ENCODE measurements at places on chromosomes 7 and 10.

DNA sequence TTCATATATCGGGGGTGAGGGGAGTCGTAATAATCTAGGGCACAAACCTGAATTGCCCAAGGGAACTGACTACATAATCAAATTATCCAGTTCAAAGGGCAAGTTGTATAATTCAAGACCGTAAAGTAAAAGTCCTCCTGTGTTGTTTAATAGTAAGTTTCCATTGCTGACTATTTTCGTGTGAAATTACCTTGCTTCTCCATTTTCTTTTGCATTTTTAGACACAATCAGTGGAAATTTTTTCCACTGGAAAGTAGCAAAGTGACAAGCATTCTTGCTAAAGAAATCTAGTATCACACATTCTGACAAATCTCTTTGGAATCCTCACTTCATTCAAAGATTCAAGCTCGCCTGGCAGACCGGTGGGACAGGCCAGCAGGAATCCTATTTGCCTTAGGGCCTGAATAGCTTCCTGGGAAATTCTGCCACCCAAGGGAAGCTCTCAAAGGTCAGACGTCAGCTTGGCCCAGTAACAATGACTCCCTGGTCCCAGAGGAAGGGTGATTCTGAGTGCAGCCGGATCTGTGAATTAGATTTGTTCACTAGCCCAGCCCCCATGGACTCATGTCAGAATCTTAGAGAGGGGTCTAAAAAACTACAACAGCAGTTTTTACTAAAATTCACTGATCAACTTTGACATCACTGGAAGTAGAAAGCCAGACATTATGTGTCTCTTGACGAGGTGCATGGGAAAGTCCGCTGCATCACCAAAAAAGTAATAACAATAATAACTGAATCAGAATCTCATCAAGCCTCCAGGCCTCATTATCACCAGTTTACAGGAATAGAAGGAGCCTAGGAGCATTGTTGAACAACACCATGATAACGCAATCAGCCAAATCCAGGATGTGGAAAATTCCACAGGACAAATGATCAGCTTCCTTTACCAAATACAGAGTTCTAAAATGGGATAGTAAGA lies 161.0 kb downstream of the SKIDA1 start:
- no peak for DNase-seq

DNA sequence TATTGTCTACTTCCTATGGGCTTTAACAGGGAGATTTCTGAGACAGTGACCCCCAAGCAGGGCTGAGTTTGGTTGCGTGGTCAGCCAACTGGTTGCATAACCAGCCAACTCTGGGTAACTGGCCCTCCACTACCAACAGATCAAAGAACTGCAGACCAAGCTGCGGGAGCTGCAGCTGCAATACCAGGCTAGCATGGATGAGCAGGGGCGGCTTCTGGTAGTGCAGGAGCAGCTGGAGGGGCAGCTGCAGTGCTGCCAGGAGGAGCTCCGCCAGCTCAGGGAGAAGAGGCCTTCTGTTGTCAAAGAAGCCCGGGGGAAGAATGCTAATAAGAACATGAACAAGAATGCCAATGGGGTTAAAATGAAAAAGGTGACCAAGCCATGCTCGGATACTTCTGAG lies 15.7 kb upstream of the FLNC start:
- no peak for DNase-seq

DNA sequence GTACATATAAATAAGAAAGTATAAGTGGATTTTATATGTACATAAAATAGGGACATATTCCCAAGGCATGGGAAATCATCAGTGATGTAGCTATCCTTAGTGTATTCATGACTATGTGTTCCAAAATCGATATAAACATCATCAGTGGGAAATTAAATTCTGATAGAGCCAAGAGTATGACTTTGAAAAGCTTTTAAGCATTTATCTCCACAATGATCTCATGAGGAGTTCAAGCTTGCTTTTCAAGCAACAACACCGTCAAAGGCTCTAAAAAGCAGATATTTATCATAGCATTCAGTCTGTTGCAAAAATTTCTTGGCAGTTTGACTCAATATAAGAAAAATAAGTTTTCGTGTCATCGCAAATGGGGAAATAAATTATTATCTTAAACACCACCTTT lies 14.5 kb upstream of the NEBL start:
- no peak for DNase-seq

DNA sequence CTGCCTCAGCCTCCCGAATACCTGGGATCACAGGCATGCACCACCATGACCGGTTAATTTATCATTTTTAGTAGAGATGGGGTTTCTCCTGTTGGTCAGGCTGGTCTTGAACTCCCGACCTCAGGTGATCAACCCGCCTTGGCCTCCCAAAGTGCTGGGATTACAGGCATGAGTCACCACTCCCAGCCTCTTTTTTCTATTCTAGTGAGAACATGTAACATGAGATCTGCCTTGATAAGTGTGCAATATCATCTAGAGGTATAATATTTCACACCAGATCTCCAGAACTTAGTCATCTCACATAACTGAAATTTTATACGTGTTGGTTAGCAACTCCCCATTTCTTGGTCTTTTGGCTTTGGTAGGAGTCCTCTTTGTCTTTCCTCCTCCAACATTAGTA lies 656.9 kb downstream of the CNTNAP2 start:
- no peak for DNase-seq

DNA sequence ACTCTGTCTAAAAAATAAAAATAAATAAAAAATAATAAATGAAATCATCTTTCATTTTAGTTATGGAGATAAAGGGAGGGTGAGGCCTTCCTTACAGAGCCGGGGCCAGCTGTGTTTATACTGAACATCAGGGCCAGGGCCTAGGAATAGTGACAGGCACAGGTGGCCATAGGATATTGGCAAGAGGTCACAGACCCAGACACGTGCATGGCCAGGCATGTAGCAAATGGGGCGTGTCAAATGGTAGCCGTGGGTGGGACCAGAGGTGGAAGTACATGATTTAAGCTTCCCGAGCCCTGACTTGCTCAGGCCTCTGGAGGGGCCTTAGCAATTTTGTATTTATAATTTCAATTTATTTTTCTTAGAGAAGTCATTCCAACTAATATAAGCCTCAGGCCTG lies 353.0 kb downstream of the ANKRD30A start:
- no peak for DNase-seq

GRCh38 chr10:6411436-6411835 lies 168.6 kb downstream of the PRKCQ start:
- DNase-seq = no peak

GRCh38 chr7:2004841-2005725 lies 227.7 kb downstream of the MAD1L1 start:
- no peak for DNase-seq

- DNase-seq = no peak
Measured at GRCh38 chr7:113408999-113409398, 290.6 kb upstream of the SMIM30 start.

GRCh38 chr10:593901-594457 lies 95.5 kb downstream of the DIP2C start:
- no peak for DNase-seq

DNA sequence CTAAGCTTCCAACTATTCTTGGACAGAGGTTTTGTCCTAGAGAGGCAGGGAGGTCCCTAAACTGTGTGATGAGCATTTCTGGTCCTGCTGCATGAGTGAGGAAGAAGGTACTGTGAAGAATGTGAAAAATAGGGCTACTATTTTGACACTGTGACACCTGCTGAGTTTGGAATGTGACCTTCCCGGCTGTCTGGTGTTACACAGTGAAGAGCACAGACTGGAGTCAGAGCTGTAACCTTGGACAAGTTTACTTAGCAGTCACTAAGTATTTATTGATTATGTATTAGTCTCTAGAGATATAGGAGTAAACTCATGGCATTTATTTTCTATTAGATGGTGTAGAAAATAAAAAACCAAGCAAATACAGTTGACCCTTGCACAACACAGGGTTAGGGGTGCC lies 12.3 kb downstream of the GOLGA7B start:
- no peak for DNase-seq

All from T-helper 22 cell (primary cell).